Frontal cortex (tissue), 4 donors: ENCODE measurements at places on chromosomes 11 and 22.

GRCh38 chr11:8311366-8311765 is 47.7 kb upstream of the LMO1 start:
- DNase-seq = no peak

GRCh38 chr11:130548491-130548833 is 100.0 kb downstream of the ADAMTS15 start:
- no peak for DNase-seq

- DNase-seq = no peak
Observed at GRCh38 chr22:49218142-49218541, 609.5 kb downstream of the BRD1 start.

GRCh38 chr11:61543606-61544306 is 35.2 kb downstream of the LRRC10B start:
- DNase-seq = no peak

- no peak for DNase-seq
Observed at GRCh38 chr11:128260398-128260797, 327.0 kb downstream of the ETS1 start.

GRCh38 chr11:113408206-113408605 is 20.6 kb downstream of the ANKK1 start:
- no peak for DNase-seq

DNA sequence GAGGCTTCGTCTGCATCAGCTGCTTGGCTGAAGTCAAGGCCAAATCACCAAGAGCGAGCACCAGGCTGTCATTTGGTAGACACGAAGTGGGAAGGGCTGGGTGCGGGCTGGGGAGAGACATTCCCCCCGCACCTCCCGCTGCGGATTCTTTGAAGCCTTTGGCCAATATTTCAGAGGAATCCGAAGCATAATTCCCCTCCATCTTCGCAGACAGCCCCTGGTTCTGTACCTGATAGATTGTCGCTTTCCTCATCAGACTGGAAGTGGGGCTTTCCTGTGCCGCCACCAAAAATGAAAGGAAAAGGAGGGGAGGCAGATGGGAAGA is 15.3 kb downstream of the BLID start:
- DNase-seq = no peak

DNA sequence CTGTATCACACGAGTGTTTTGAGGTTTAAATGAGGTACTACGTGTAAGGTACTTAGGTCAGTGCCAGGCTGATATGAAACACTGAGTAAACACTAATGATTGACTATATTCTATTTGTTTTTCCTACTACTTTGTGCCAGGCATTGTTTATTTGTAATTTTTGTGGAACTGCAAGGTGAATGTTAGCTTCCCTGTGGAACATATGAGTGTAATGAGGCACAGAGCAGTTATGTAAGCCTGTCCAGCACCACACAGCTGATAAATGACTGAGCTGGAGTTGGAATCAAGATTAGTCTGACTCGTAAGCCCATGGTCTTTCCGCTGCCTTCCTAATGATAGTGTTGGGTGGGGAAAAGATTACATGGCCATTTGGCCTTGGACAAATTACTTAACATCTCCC is 5.9 kb downstream of the SLC37A2 start:
- DNase-seq = no peak

DNA sequence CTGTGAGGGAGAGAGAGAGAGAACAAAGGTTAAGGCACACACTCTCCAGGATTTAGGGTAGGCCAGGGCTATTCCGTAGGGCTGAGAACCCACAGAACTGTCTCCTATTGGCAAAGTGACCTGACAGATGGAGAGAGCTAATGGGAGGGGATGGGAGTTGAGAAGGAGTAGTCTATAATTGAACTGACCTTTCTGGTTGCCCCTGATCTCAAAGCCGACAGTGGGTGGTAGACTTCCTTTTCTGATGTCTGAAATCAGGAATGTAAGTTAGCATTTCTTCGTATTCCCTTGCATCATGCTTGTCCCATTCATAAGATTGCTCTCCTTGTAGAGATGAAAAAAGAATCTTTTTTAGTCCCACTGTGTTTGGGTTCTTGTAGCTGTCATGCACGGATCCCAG is 210.1 kb downstream of the NTM start:
- DNase-seq = no peak

GRCh38 chr22:48757985-48758561 is 1069.6 kb downstream of the BRD1 start:
- DNase-seq = no peak
